Stimulated activated CD4-positive, alpha-beta T cell treated with anti-CD3 and anti-CD28 coated beads, Interleukin-4, amount 100 ng/mL, for 1 hour (primary cell): ENCODE measurements at places on chromosomes 13 and 19.

DNA sequence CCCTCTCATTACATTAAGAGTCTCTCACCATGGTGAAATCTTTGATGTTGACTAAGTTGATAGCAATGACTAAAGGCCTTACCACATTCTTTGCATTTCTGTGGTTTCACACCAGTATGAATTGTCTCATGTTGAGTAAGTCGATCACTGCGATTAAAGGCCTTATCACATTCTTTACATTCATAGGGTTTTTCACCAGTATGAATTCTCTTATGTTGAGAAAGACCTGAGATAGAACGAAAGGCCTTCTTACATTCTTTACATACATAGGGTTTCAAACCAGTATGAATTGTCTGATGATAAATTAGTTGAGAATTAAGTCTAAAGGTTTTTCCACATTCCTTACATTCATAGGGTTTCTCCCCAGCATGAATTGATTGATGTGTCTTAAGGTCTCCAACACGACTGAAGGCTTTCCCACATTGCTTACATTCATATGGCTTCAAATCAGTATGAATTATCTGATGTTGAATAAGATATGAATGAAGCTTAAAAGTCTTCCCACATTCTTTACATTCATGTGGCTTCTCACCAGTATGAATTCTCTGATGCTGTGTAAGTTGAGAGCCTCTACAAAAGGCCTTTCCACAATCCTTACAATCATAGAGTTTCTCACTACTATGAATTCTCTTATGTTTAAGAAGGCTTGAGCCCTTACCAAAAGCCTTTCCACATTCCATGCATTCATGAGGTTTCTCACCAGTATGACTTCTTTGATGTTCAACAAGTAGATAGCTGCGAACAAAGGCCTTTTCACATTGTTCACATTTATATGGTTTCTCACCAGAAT, 45.6 kb downstream of the ZNF283 start:
- no peak for DNase-seq

DNA sequence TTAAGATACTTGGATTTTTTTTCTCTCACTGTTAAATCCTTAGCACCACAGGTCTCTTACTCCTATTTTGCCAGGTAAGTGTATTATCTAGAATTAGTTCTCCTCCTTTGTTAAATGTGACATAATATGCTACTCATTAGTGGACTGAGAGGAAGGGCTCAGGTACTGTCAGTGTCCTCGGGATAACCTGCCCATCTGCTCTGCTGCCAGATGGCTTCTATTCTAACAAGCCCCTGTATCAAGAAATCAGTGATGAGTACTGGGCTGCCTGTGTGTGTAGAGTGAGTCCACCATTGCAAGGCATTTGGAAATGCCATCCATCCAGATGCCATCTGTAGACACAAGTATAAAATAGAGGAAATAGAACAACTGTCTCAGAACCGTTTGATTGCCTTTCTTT, 209.6 kb downstream of the ATP8A2 start:
- no peak for DNase-seq

GRCh38 chr13:49858178-49858856, 65.8 kb upstream of the KPNA3 start:
- no peak for DNase-seq

- DNase-seq, result no peak
Measured at GRCh38 chr19:3389876-3390371, 23.5 kb downstream of the NFIC start.

DNA sequence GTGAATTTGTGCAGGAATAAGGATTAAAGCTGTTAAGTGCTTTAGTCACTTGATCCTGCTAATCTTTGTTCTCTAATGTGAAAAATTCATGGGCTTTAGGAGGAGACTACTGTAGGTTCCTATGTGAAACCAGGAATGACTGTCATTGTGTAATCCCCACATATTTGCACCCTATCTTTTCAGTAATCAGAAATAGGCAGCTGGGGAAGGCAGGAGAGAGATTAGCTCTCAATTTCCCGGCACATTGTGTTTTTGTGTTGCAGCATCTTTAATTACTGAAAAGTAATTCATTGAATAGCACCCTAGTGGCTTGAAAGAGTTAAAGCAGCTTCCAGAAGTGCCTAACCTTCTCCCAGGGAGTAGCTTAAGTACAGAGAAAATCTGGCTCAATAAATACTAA, 282.9 kb downstream of the OLFM4 start:
- no peak for DNase-seq

DNA sequence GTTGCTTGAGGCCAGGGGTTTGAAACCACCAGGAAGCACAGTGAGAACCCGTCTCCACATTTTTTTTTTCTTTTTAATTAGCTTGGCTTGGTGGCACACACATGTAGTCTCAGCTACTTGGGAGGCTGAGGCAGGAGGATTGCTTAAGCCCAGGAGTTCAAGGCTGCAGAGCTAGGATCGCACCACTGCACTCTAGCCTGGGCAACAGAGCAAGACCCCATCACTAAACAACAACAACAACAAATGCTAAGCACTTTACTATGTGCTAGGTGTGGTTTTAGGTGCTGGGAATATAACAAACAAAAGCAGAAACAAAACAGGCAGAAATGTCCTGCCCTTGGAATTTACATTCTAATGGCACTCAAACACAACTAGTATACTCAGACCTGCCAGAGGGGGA, 51.3 kb downstream of the RYR1 start:
- DNase-seq, result no peak

- no peak for DNase-seq
Measured at GRCh38 chr13:33175991-33176390, 109.6 kb downstream of the STARD13 start.

DNA sequence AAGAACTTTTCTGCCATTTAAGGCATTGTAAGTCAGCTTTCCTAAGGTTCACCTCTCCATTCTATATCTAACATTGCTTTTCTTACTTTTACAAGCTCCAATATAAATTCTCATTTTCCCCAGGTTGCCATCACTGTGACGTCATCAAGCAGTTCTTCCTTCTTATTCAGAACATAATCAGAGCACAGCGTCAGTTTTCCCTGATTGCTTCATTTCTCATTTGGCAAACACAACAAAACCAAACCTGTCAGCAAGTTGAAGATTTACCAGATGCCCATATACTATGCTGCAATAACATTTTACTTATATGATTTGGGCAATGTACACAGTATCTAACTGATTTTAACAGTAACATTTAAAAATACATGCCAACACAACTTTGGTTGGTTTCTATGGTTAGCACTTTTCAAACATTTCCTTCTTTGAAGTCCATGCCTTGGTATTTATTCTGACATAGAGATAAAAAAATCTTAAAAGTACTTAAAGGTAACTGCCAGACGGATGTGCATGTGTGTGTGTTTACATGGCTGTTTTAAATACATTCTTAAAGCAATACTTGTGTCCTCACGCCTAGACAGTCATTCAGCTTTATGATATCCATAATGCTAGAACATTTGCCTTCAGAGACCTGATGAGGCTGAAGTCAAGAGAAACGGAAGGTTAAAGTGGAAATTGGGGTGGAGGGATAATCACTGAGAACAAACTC, 264.0 kb downstream of the KLF12 start:
- DNase-seq, result no peak

GRCh38 chr13:98707281-98707999, 45.0 kb downstream of the SLC15A1 start:
- no peak for DNase-seq

DNA sequence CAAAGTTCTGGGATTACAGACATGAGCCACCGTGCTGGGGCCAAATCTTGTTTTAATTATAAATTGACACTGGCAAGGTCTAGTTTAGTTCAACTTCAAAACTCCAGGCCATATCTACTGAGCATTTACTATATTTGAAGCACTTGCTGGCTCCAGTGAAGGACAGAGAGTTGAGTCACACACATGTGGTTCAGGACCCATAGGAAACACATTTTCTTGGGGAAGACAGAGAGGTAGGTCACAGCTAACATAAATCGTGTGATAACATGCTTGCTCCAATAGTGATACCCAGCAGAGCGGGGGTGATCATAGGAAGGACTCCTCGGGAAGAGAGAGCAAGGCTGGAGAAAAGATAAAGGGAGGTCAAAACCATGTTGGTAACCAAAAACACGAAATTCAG, 170.6 kb upstream of the TSC22D1 start:
- no peak for DNase-seq

GRCh38 chr19:29525901-29526729, at the start of gene VSTM2B:
TSS of gene VSTM2B (plus strand) at chr19:29525994. CDS start at chr19:29526584, 590 bp downstream.
- DNase-seq, result no peak
